ENCODE measurements at places on chromosomes 11 and 22.

GRCh38 chr11:126459691-126460281, 104.3 kb downstream of the ST3GAL4 start:
- no peak for DNase-seq

DNA sequence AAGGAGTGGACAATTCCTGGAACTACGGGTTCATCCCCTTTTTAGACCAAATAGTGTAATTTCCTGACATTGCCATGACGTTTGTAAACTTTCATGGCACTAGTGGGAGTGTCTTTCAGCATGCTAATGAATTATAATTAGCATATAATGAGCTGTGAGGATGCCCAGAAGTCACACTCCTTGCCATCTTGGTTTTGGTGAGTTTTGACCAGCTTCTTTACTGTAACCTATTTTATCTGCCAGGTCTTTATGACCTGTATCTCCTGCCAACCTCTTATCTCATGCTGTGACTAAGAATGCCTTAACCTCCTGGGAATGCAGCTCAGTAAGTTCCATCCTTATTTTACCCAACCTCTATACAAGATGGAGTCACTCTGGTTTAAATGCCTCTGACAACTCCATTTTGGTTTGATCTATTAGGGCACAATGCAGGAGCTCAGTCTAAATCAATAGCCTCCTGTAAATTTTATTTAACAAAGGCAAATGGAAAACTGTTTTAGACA, 20.7 kb downstream of the OR10A6 start:
- no peak for DNase-seq

- DNase-seq = no peak
Observed at GRCh38 chr11:116866804-116867455, 29.5 kb upstream of the APOA1 start.

- no peak for DNase-seq
Observed at GRCh38 chr11:58685973-58686722, 45.6 kb downstream of the GLYAT start.

GRCh38 chr11:68891351-68891948, 12.2 kb downstream of the MRPL21 start:
- no peak for DNase-seq

Measured in NCI-H774 (cell line).